ENCODE measurements at places on chromosomes 3 and 15.

GRCh38 chr15:26713498-26713897, 59.4 kb downstream of the GABRB3 start:
- no peak for DNase-seq

- DNase-seq: no peak
Observed at GRCh38 chr3:172156586-172156955, 117.2 kb downstream of the FNDC3B start.

GRCh38 chr3:36447061-36447460, 66.8 kb downstream of the STAC start:
- DNase-seq: no peak

- no peak for DNase-seq
Observed at GRCh38 chr3:158057666-158058065, 48.6 kb downstream of the SHOX2 start.

GRCh38 chr3:126160243-126161210, 19.9 kb downstream of the ALDH1L1 start:
- DNase-seq: no peak

- DNase-seq: no peak
Observed at GRCh38 chr15:51331141-51331540, 7.3 kb downstream of the CYP19A1 start.

DNA sequence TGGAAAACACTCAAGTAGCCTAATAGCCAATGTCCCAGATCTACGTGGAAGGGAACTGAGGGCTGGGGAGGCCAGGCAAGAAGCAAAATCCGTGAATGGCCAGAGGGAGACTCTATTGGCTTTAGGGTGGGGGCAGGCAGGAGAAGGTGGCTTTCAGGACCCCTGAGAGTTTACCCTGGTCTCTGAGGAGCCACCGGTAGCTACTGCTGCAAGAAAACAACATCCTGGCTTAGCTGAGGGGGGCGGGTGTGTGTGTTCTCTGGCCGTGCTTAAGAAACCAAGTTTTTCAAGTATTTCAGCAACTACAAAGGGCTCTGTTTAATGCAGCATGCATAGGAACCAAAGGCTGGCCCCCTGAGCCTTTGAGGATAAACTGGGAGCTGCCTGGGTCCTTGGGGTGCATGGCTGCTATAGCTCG, 47.6 kb upstream of the TRPM1 start:
- no peak for DNase-seq

GRCh38 chr15:90529011-90529370, 732 bp upstream of the CRTC3 start:
- DNase-seq: no peak

- DNase-seq: peak; percentile 16
Observed at GRCh38 chr3:100465892-100466777, 26.3 kb upstream of the TMEM45A start.

DNA sequence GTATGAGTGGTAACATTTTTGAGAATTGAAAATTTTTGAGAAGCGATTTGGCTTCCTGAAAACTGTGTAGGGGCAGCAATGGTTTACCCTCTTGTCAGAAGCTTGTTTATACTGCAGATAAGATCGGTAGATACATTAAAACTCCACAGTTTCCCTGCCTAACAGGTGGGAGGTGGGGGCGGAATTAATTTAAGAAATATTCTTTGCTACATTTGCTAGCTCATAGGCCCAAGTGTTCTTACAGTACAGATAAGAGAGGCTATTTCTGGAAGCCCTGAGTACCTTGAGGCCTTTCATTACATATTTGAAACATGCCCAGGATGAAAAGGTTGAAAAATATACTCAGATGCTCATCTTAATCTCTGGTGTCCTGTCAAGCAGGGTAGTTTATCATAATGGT, 285.5 kb downstream of the UBE2E2 start:
- DNase-seq: no peak

- DNase-seq: no peak
Observed at GRCh38 chr15:93190238-93190637, 101.2 kb upstream of the RGMA start.

GRCh38 chr15:100171411-100171810, 170.4 kb downstream of the ADAMTS17 start:
- DNase-seq: no peak

GRCh38 chr15:68589783-68590710, 11.3 kb downstream of the CORO2B start:
- no peak for DNase-seq

- DNase-seq: no peak
Observed at GRCh38 chr3:14941871-14942270, 5.5 kb upstream of the NR2C2 start.

DNA sequence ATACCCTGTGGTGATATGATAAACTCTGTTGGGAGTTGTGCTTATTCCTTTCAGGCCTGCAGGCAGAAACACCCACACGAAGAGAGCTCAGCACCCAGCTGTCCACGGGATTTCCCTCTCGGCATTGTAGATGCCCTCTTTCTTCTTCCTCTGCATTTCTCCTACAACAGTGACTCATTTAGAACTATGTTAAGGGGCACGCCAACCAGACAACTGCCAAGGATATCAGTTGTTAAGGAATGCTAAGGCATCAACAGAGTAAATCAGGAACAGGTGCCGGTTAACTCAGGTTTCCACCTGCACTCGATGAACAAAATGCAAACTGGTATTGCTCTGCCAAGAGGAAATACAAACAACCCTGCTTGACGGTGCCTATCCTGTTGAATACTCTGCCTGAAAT, 270.0 kb upstream of the PEX5L start:
- DNase-seq: no peak

DNA sequence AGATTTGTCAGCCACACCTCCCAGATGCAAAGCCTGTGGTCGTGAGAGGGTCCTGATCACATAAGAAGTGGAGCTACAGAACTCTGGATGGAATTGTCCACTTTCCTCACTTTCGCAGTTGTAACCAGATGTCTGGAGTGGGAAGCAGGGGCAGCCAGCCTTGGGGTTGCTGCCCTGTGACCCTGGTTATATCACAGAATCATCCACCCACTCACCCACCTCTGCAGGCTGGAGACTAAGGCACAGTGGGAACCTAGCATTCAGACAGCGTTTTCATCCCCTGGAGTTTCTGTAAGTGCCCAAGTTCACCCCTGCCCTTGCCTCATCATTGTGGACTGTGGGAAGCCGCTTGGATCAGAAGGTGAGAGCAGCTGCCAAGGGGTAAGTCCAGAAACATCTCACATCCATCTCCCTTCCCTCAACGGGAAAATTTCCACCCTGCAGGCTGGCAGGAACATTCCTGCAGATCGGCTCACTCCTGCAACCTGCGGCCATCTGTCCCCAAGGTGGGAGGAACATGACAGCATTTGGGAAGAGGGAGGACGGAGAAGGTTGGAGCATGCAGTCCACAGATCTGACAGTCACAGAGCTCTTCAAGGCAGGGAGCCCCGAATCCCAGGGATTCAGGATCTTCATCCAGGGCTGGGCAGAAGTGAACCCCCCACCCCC, 2.9 kb upstream of the IQSEC1 start:
- DNase-seq: no peak

DNA sequence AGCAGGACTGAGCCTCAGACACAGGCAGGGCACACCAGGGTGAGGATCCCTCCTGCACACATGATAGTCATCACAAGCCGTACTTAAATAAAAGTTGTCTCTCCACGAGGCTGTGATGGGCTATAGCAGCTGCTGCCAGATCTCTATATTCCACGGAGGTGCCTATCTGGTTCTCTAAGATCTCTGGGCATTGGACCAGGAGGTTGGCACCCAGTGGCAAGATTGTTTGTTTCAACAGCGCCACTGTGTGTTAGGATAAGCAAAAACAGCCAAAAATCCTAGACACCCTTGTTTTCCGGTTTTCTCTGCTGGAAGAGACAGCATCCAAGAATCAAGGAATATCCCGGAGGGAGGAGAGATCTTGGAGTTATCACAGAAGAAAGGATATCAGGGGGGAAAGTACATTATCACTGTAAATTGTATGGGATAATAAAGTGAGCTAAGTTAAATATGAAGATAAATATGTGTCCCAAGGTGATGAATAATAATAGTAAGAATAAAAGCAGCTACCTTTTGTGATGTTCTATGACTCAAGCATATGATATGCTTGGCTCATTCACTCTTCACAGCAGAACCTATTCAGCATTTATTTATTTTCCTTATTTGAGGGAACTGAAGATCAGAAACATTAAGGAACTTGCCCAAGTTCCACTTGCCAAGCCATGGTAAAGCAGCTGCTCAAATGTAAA, 90.6 kb upstream of the AKAP13 start:
- DNase-seq: peak; percentile 55

- DNase-seq: peak; percentile 47
Observed at GRCh38 chr3:138222131-138222941, 35.2 kb downstream of the ARMC8 start.

- no peak for DNase-seq
Observed at GRCh38 chr3:14621093-14621492, 30.5 kb upstream of the CCDC174 start.

DNA sequence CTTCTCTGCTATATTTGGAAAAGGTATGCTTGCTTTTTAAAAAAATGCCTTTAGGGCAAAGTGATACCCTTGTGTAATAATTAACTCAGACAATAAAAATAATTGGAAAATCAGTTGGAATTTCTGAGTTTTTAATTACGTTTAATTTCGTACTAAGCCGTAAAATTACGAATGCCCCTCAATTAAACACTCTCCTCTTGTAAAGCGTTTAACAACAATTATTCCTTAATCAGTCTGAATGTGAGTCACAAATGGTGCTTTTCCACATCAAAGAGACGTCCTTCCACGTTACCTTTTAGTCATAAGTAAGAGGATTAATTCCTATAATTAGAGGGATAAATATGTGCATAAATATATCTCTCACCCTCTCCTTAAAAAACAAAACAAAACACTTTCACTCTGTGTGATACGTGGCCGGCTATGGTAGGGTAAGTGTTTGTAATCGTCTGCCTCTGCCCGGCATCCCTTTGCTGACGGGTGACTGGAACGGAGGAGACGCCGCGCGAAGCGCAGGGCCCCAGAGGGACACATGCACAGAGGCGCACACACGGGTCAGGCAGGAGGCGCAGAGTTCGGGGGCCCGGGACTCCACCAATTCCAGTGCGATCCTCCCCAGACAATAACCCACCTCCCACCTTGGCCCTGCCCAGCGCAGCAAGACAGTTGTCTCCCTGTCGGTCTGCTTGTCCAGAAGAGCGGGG, 9.7 kb upstream of the MEIS2 start:
- no peak for DNase-seq

- no peak for DNase-seq
Observed at GRCh38 chr3:57093971-57094535, 33.6 kb downstream of the SPATA12 start.

GRCh38 chr15:65752151-65752700, 39.9 kb downstream of the DENND4A start:
- DNase-seq: no peak

DNA sequence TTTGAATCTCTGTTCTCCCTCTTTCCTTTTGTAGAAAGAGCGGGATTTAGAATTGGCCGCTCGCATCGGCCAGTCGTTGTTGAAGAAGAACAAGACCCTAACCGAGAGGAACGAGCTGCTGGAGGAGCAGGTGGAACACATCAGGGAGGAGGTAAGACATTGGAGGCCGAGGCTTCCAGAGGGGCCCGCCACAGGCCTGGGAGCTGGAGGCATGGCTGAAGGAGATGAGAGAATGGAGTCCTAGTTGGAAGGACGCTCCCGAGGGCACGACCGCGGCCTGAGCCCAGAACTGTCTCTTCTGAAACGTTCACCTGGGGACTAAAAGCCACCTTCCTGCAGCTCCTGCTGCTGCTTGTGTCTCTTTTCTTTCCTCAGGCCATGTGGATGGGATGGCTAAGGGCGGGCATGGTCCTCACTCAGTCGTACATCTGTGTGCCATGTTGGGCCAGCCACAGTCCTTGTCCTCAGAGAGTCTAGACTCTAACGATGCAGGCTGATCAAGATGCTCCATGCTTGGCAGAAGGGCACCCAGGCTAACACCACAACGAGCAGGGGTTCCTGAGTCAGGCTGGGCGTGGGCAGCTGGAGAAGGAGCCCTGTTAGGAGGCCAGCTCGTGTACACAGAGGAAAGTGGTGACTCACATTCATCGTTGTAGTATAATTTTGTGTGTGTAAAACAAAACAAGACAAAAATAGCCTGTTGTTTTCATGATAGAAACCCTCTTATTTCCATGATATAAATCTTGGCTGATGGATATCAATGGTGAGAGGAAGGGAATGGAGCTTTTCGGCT, 81.1 kb downstream of the CCK start:
- no peak for DNase-seq

DNA sequence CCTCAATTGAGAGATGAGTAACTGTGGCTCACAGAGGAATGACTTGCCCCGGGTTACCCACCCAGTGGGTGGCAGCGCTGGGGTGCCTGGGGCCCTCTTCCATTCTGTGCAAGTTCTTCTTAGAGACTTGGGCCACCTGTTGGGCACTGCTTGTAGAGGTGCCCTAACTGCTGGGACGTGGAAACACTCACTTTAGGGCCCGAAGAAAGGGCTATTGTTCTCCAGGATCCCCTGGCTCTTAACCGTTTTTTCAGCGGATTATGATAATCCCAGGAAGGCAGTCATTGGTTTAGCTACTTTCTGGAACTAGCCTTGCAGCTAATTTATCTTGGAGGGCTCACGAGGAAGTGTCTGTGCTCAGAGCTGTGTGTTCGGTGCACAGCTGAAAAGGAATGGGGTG, 66.0 kb upstream of the GCNT3 start:
- no peak for DNase-seq

- peak; percentile 11 for DNase-seq
Observed at GRCh38 chr3:188385295-188385694, 231.3 kb downstream of the LPP start.

DNA sequence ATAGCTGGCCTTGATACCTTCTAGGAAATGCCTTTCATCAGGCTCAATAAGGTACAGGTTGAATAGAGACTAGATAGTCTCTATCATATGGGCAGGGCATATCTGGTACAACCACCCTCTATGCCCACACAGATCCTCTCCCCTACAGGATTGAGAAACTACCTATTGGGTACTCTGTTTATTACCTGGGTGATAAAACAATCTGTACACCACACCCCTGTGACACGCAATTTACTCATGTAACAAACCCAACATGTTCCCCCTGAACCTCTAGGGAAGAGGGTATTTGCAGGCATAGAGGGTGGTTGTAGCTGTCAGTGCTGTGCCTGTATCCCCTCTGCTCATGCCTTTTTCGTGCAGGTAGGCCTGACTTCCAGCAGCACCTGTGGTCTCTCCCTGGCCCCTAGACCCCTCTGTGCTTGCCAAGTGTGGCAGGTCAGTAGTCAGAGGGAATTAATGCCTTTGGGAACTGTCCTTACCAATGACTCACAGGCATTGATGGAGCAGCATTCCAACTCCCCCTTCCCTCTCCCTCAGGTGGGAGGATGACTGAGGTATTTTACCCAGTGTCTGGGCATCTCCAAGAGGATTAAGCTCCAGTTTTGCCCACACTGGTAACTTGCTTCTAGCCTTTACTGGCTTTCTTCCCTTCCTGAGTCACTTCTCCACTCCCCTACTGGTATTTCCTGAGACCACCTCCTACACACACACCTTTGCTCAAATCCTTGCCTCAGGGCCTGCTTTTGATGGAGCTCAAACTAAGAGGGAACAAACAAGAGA, 18.3 kb downstream of the CLSTN2 start:
- DNase-seq: no peak
